ENCODE measurements at places on chromosomes 5 and 9.

DNA sequence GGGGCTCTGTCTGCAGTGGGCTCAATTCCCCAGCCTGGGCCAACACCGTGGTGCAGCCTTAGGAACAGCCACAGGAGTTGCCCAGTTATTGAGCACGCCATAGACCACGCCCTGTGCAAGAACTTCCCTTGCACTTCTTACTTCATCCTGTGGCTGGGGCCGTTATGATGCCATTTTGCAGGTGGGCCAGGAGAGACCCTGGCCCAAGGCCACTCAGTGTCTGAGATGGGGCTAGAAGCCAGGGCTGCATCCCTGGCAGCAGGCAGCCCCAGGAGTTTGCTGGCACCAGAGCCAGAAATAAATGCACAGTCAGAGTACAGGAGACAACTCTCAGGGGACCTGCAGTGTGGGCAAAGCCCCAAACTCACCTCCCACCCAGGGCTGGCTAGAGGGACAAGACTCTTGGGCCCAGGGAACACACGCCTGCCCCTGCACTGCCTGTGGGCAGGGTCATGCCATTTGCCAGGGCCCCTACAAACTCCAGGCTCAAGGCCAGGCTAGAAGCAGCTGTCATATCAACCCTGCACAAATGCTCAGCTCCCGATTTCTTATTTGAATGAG, 6.7 kb downstream of the CORO2A start:
- DNase-seq, result no peak

- no peak for DNase-seq
Measured at GRCh38 chr9:4068449-4068848, 231.4 kb downstream of the GLIS3 start.

DNA sequence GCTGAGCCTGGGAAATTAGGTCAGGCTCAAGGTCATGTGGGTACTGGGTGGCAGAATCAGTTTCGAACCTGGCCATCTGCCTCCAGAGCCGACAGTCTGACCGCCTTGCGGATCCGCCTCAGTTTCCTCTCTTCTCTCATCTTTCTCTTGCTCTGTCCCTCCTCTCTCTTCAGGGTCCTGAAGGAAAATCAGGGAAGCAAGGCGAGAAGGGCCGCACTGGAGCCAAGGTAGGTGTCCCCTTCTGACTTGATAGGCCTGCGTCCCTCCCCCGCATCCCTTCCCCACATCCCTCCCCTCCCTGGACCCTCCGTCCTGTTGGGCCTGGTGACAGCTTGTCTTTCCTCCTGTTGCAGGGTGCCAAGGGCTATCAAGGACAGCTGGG, 40.8 kb upstream of the ORM1 start:
- DNase-seq, result no peak

GRCh38 chr5:135843571-135844337, 9.3 kb downstream of the SLC25A48 start:
- DNase-seq, result no peak

GRCh38 chr5:100708645-100709171, 173.5 kb downstream of the FAM174A start:
- no peak for DNase-seq

- no peak for DNase-seq
Measured at GRCh38 chr9:6089300-6089699, 73.9 kb upstream of the RANBP6 start.

- no peak for DNase-seq
Measured at GRCh38 chr5:141633871-141634561, 2.6 kb downstream of the HDAC3 start.

DNA sequence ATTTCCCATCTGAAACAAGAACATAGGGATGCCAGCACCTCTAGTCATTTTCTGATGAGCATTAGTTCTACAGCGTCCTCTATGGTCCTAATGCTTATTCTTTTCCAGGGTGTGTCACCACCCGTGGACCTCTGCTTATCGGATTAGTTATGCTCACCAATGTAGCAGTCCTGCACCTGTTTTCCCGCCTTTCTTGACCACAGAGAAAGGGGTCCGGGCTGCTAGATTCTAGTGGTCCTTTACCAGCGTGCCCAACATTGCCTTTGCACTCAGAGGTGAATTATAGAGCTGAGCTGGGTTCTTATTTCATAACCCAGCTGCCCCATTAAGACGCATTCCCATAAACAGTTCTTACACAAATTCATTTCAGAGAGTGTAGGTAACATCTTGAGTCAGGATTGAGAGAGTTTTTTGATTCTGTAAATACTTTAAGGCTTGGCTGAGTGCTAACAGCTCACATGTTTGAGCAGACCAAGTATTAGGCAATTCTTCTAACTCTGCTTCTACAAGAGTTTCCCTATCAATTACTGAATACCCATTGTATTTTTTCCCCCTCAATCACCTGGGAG, 2205.1 kb upstream of the C9orf72 start:
- DNase-seq, result no peak

DNA sequence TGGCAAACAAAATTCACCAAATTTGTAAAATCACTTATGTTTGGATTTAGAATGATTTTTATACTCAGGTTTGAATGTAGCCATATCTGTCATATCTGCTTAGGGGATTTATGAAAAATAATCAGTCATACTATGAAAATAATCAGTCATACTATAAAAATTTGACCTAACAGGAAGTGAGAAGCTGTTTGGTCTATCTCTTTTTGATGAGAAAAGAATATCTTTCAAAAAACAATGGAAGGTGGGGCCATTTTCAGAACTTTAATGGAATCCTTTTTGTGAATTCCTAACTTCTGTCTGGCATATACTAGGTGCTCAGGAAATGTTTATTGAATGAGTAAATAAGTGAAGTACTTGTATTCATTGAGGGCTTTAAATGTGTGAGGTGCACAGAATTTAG, 70.1 kb downstream of the CWC27 start:
- no peak for DNase-seq

DNA sequence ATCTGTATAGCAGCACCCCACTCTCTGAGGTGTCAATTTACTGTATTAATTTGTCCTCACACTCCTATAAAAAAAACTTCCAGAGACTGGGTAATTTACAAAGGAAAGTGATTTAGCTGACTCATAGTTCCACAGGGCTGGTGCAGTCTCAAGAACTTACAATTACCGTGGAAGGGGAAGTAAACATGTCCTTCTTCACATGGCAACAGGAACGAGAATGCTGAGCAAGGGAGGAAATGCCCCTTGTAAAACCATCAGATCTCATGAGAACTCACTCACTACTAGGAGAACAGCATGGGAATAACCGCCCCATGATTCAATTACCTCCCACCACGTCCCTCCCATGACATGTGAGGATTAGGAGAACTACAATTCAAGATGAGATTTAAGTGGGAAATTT, 602.6 kb downstream of the MTRR start:
- no peak for DNase-seq

- DNase-seq, result no peak
Measured at GRCh38 chr9:71587576-71588362, 180.5 kb downstream of the CEMIP2 start.

DNA sequence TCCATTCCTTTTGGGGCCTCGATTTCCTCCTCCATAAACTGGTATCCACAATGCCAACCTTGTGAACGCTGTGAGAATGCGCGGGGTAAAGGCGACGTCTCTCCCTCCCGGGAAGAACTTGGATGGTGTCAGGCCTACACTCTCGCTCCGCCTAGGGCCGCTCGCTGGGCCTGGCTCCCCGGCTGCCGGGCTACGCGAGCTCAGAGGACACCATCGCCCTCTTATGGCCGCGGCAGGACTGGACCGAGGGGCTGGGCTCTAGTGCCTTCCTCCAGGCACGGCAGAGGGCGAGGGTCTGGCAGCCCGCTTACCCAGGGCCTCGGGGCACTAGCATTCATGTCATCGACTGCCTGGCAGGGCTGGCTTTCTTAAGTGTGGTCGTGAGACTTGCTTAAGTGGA, 1.3 kb upstream of the EXOSC2 start:
- DNase-seq, result no peak

GRCh38 chr5:148388696-148389095, 4.9 kb downstream of the FBXO38 start:
- no peak for DNase-seq

GRCh38 chr5:128539038-128539429, 989 bp upstream of the FBN2 start:
- no peak for DNase-seq

DNA sequence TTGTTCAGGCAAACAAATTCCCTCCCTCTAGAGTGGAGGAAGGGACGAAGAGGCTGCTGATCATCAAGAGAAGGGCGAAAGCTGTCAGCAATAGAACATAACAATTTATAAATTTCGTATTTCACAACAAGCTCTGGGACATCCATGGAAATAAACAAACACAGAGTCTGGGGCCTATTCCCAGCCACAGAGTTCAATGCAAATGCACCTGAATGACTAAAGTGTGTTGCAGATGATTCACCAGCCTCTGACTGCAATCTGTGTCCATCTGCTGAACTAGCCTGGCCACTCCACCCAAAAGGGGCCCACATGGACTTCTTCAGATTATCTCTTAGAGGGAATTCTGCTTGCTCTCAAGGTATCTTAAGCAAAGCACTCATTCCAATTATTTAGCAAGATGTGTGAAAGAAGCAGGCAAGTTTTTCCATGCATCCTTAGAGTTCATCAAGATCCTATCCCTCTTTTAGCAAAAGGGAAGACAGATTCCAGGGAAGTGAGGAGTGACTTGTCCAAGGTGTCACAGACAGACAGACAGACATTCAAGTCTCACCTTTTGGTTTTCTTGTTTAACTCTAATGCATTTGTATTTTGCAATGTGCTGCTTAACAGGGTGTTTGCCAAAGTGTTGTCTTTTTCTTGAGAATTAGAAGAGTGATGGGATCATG, 307.8 kb upstream of the PAPPA start:
- DNase-seq, result no peak

DNA sequence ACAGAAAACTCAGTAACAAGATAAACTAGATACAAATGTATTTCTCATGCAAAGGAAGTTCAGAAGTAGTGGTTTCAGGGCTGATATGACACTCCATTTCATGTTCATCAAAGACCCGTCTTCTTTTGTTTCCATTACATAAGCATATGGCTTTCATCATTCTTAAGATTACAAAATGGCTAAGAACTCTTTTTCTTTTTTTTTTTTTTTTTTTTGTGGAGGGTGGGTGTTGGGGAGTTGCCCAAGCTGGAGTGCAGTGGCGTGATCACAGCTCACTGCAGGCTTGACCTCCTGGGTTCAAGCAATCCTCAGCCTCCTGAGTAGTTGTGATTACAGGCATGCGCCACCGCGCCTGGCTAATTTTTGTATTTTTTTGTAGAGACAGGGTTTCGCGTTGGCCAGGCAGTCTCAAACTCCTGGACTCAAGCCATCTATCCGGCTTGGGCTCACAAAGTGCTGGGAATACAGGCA, 22.0 kb upstream of the PTBP3 start:
- DNase-seq, result no peak

DNA sequence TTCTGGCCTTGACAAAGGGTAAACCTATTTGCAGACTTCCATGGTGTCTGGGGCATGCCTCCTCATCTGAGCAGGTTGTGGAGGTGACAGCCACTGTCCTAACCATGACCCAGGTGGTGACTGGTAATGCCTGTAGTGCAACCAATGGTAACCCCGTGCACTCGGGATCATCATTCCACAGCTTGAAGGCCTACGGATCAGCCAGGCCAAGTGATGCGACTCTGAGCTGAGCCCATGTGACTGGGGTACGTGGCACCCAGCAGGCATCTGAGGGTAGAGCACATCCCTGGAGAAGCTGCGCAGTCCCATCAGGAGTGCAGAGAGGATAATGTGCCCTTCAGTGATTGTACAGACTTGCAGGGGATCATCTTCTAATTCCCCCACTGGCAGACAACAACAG, 35.0 kb downstream of the DROSHA start:
- no peak for DNase-seq

DNA sequence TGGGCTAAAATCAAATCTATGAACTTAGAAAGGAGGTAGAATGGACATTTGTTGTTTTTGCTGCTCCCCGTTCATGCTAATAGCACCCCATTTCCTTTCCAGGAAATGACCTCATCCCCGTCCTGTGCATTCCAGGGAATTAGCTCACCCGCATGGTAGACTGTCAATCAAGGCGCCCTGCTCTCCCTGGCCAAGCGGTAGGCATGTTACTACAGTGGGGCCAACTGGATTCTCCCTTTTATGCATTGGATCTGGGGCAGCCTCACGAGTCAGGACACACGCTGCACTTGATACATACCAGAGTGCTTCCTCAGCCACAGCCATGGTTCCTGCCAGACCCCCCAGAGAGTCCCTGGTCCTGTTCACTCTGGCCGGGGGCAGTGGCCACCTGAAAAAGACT, 111.0 kb upstream of the PTCH1 start:
- DNase-seq, result no peak

- DNase-seq, result no peak
Measured at GRCh38 chr5:39262981-39263380, 43.6 kb upstream of the FYB1 start.
